ENCODE measurements at places on chromosomes 4 and X.

DNA sequence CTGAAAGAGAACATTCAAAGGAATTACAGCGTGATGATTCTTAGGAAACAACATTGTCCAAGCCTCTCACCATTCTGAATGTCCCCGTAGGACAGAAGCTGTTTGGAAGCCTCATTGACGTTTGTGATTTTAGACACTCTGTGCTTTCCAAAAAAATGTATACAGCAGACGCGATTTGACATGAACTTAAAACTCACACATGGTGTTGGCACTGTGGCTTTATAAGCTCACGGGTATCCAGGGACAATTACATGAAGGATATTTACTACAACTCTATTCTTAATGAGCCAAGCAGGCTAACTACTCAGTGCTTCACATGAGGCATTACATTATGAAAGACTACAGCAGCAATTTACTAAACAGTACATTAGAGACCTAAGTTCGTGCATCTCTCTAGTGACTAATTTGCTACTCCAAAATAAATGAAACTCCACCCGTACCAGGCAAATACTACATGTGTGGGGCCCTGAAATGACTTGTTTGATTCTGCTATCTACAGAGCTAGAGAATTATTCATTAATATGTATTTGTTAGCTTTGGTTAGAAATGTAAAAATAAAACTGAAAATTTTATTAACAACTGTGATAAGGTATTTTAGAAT lies 620.7 kb downstream of the SPRY1 start:
- no peak for DNase-seq

- DNase-seq: peak; percentile 80
These were observed 98.7 kb upstream of the KIT start for GRCh38 chr4:54558889-54559677.

GRCh38 chrX:100417681-100418080 lies 7.6 kb upstream of the PCDH19 start:
- no peak for DNase-seq

- no peak for DNase-seq
These were observed 127.0 kb downstream of the IL15 start for GRCh38 chr4:141763374-141763773.

DNA sequence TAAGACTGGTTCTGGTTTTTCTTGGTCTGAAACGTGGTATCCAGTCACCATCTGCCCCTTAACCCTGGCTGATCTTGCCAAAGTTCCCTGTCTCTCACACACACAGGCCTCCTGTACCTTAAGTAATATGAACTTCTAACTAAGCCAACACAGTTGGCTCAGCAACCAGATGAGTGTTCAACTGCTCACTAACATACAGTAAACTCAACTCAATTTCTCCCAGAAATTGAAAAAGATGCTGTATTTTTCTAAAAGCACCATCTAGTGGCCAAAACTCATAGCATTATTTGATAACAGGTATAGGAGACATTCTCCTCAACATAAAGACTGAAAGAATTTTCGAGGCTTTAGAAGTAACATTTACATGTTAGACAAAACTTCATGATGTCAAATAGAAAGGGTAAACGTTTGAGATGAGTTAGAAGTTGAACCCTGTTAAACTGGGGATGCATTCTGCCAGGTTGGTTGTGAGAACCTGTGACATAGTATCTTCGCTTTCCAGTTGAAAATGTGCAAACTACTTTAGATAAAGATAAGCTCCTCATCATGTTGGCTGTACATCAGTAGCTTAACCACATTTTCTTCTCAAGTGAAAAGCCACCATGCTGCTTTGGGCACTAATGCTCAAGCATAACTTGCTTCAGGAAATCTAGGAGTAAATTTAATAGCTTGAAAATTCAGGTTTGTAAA lies 31.2 kb downstream of the CCNI start:
- DNase-seq: peak; percentile 27

DNA sequence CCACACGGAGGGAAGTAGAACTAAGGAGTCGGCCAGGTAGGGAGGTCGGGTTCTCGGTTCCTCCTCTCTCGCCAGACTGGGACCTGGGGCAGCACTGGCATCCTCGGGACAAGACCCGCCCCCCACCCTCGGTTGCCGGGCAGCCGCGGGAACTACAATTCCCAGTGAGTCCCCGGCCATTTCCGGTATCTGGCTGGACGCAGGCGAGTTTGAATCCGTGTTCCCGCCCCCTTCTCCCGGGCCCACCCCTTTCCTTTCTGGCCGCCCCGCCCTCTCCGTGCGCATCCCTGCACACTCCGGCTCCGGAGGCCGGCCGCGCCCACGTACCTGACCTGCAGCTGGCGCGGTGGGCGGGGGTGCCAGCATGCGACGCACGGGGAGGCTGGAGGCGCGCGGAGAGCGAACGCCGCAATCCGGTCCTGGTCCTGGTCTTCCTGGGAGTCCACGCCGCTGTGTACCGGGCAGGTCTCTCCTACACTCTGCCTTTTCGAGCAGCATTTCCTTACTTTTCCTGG lies 10.2 kb upstream of the DLG3 start:
- DNase-seq: peak; percentile 95

DNA sequence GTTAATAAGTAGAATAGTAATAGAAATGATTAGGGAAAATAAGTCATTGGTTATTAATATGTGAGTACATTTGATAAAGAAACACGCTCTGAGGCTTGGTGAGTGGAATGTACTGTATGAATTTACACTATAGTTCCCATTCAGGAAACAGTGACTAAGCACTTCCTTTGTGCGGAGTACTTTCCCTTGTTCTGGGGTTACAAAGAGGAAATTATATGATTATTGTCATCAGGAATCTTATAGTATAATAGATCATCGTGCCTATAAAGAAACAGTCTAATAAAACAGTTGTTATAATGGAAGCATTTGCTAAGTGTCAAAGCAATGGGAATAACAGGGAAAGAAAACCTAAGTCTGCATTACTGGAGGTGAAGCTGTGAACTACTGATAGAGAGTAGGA lies 138.0 kb downstream of the RPA4 start:
- peak; percentile 20 for DNase-seq

Data from COLO829 (cell line).